Cerebellar cortex (tissue), 1 donor: ENCODE measurements at places on chromosomes 7 and 10.

GRCh38 chr7:104288137-104288536, 40.3 kb upstream of the LHFPL3 start:
- no peak for DNase-seq

GRCh38 chr7:39085590-39086049, 107.9 kb downstream of the POU6F2 start:
- DNase-seq, result no peak

DNA sequence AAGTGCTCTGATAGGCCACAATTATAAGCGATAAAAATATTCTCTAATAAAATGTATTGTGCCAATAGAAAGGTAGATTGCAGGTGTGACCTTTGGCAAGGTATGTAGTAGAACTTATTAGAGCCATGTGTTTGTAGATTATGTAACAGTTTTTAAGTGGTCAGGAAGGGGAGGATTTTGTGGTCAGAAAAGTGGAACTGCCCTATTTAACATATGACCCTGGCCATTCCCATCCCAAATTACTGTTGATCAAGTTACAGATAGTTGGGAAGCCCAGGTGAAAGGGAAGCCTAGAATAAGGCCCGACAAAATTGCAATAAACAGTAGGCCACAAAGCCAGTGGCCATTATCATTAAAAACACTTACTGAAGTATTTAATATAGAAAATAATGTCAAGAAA, 89.2 kb downstream of the SPAG6 start:
- DNase-seq, result peak; percentile 83

- DNase-seq, result no peak
These were observed 1396.5 kb upstream of the CELF2 start for GRCh38 chr10:9621216-9621615.

GRCh38 chr7:73909996-73910395, 49.0 kb downstream of the TMEM270 start:
- no peak for DNase-seq

- DNase-seq, result no peak
These were observed 1314.5 kb downstream of the XPNPEP1 start for GRCh38 chr10:108608860-108609259.

GRCh38 chr10:12013926-12014325, 28.7 kb downstream of the UPF2 start:
- DNase-seq, result no peak

DNA sequence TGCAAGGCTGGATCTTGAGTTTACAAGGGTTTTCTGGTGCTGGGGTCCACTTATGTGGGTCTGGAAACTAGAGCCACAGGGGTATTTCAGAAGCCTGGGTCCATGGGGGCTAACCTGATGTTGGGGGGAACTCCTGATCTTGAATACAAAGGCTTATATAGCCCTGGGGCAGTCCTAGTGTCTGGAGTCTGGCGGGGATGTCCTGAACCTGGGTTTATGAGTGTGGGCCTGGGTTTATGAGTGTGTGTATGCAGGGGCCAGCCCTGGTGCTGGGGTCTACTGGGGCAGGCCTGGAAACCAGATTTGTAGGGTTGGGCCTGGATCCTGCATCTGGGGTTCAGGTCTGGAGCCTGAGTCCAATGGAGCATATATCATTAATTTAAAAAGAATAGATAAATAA, 146.5 kb upstream of the C1GALT1 start:
- no peak for DNase-seq
